ENCODE measurements at places on chromosomes 4 and X.

- no peak for DNase-seq
Observed at GRCh38 chrX:16635596-16635995, 14.4 kb upstream of the S100G start.

DNA sequence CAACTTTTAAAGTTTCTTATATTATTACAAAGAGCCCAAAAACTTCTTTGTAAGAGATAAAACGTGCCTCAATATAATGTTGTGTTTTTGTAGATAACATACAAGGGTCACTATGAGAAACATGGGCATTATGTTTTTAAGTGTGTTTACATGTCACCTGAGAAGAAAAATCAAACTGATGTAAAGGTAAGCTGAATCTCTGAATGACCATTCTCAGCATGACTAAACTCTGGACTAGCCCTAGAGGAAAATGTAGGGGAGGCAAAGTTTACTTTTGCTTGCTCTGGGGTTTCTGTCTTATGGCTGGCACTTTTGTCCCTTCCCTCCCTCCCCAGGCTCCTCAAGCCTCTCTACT, 6.8 kb downstream of the MEPE start:
- no peak for DNase-seq

DNA sequence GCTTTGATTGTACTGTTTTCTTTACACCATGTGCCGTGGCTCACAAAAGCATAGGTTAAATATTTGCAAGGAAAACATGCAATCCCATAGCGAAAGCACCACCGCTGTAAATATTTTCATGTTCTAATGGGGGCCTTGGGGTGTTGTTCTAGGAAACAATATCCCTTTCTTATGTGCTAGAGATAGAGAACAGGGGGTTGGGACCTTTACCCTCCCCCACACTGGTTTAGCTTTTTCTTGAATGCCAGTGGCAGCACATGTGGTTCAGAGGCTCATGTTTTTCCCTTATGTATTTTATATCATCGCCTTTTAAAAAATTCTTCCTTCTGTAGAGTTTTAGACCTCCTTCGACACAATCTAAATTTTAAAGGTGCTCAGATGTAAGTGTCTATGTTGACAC, 422.6 kb upstream of the TENM3 start:
- DNase-seq, result no peak

DNA sequence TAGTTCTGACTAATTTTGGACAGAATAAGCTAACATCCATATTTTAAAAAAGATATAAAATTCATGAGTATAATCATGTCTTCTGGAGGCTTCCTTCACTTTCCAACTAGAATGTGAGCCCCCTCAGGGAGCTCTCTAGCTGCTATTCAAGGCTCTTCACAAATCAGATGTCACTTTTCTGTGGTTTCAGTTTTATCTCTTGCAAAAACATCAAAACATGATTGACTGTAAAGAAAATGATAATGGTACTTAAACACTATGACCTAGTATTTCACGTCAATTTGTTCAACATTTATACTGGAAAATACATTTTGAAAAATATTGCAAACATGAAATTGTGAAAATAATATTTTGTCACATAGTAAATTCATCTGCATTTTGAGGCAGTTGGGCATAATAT, 234.2 kb downstream of the UNC5C start:
- no peak for DNase-seq

- no peak for DNase-seq
Observed at GRCh38 chr4:26452565-26453531, 37.4 kb downstream of the CCKAR start.

DNA sequence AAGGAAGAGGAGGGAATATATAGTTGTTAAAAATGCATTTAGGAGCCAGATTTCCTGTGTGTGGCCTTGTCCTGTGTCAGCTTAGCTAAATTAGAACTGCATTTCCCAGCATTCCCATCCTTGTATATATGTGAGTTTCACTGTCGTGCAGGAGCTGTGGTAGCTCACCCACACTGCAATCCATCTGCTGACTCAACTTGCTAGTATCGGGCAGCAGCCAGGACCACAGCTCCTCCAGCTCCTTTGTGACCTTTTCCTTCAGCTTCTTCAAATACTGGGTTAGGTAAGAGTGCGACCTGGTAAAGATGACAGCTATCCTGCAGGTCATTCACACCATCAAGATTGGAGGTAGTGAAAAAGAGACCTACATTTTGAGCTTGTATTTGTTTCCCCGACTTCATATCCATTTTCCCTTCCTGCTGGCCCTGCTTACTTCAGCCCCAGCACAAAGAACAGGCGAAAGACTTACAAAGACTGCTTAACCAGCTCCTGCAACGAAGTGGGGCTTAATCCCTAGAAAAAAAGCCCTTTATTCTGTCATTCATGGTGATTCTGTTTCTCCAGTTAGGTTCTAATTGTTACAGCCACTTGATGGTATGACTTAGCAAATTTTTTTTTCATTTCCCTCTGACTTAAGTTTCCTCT, 11.4 kb downstream of the ASIC5 start:
- DNase-seq, result no peak

DNA sequence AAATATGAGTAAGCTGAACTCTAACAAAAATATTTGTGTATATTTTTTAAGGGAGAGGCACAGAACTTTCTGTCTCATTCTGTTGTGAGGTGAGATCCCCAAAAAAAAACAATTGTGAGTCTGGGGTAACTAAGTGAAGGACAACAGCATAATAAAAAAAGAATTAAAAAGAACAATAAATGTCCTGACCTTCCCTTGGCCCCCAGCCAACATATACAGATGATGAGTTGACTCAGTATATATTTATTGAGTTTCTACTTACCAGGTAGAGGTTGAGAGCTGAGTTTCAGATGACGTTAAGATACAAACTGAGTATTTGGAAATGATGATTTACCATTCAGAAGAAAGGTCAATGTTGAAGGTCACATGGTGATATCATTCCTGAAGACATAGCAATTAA, 239.5 kb downstream of the KCNIP4 start:
- DNase-seq, result no peak
